ENCODE measurements at places on chromosomes 3 and 15. TPM values are rescaled to one million over a fixed set of nuclear protein-coding genes. Genes with fewer than 3 reads are reported as not detected.

The TERC gene
- 4.3 TPM for total RNA-seq

The GPR171 gene
- total RNA-seq: 19.7 TPM

The SETD2 gene
- 74.9 TPM for total RNA-seq

The TLR9 gene
- 0.18 TPM for total RNA-seq

The ITPKA gene
- not detected for total RNA-seq

The LTK gene
- 2.2 TPM for total RNA-seq

The BMF gene
- 31.1 TPM for total RNA-seq

The GABRR3 gene
- not detected for total RNA-seq

The ZNF660 gene
- 0.22 TPM for total RNA-seq

GRCh38 chr3:186239321-186239720 is 122.7 kb downstream of the DGKG start:
- H3K36me3 ChIP-seq: no peaks in the 10 kb centered on the region
- no peak overlapping the region for H3K4me3 ChIP-seq
- no peak overlapping the region for H3K27ac ChIP-seq
- peaks cover 6% of the 10 kb centered on the region for H3K4me1 ChIP-seq
- no peak for DNase-seq

GRCh38 chr3:87468938-87469337 is 192.6 kb upstream of the POU1F1 start:
- no peak for DNase-seq
- no peaks in the 10 kb centered on the region for H3K27me3 ChIP-seq
- H3K4me1 ChIP-seq: no peaks in the 10 kb centered on the region

DNA sequence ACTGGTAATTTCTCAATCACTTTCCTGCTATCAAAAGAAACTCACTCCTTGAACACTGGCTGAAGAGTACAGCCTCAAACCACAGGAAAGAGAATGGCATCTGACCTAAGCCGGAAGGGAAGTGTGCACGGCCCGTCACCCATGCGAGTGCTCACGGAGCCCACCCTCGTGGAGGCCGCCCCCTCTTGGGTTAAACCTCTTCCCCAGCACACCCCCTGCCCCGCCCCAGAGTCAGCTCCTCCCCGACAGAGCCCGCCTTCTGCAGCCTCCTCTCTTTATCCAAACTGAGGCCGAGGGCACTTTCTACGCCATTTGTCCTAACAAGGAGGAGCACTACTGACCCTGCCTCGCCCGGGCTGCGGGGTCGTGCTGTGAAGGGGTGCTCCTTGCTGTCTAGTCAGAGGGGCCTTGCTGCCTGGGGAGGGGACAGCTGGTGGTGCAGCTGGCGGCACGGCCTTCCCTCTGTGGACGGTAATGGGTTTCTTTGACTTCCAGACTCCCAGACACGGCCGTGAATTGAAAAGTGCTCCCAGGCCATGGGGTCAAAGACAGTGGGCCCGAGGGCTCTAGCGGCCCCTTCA is 137.7 kb downstream of the NSMCE3 start:
- no peak overlapping the region for H3K27ac ChIP-seq
- H3K36me3 ChIP-seq: no peaks in the 10 kb centered on the region
- H3K4me1 ChIP-seq: no peaks in the 10 kb centered on the region

- H3K4me1 ChIP-seq: no peaks in the 10 kb centered on the region
- H3K36me3 ChIP-seq: peaks cover 92% of the 10 kb centered on the region
- no peak overlapping the region for H3K4me3 ChIP-seq
- no peak for DNase-seq
Measured at GRCh38 chr3:70970171-70970570, 613.4 kb downstream of the FOXP1 start.

- DNase-seq: no peak
- no peaks in the 10 kb centered on the region for H3K36me3 ChIP-seq
- no peaks in the 10 kb centered on the region for H3K27me3 ChIP-seq
- H3K27ac ChIP-seq: no peak overlapping the region
Measured at GRCh38 chr3:124634210-124635168, 95.8 kb upstream of the UMPS start.

GRCh38 chr3:128698211-128699047 is 27.6 kb upstream of the RAB7A start:
- peak; percentile 36 for DNase-seq
- no peaks in the 10 kb centered on the region for H3K36me3 ChIP-seq
- H3K4me1 ChIP-seq: no peaks in the 10 kb centered on the region
- H3K27ac ChIP-seq: peak overlapping the region; percentile 48
- peak overlapping the region; percentile 60 for H3K4me3 ChIP-seq

- H3K27ac ChIP-seq: no peak overlapping the region
- H3K4me1 ChIP-seq: peaks cover 55% of the 10 kb centered on the region
- DNase-seq: no peak
- H3K4me3 ChIP-seq: no peak overlapping the region
- no peaks in the 10 kb centered on the region for H3K27me3 ChIP-seq
Measured at GRCh38 chr3:186516646-186517045, 27.5 kb downstream of the CRYGS start.

- no peaks in the 10 kb centered on the region for H3K27me3 ChIP-seq
- no peak overlapping the region for H3K27ac ChIP-seq
- no peaks in the 10 kb centered on the region for H3K4me1 ChIP-seq
- DNase-seq: no peak
- no peak overlapping the region for H3K4me3 ChIP-seq
Measured at GRCh38 chr3:150890295-150890694, 14.9 kb downstream of the MINDY4B start.

DNA sequence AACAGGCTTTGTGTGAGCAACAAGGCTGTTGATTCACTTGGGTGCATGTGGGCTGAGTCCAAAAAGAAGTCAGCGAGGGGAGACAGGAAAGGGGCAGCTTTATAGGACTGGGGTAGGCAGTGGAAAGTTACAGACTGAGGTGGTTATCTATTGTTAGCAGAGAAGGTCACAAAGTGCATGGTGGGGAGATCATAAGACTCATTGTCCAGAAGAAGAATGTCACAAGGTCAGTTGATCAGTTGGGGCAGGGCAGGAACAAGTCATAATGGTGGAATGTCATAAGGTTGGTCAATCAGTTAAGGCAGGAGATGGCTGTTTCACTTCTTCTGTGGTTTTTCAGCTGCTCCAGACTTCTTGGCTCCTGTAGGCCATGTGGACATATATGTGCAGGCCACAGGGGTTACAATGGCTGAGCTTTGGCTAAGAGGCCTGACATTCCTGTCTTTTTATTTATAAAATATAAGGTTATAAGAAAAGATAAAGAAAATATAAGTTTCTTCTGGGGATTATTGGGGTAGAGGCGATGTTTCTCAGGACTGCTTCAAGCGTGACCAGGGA is 69.5 kb upstream of the SNTN start:
- no peak overlapping the region for H3K27ac ChIP-seq
- DNase-seq: no peak
- H3K4me1 ChIP-seq: no peaks in the 10 kb centered on the region
- H3K4me3 ChIP-seq: no peak overlapping the region
- no peaks in the 10 kb centered on the region for H3K36me3 ChIP-seq

GRCh38 chr3:52134761-52135160 is 19.5 kb downstream of the POC1A start:
- no peak overlapping the region for H3K27ac ChIP-seq
- H3K4me1 ChIP-seq: no peaks in the 10 kb centered on the region
- H3K27me3 ChIP-seq: no peaks in the 10 kb centered on the region
- H3K36me3 ChIP-seq: no peaks in the 10 kb centered on the region

- H3K4me1 ChIP-seq: no peaks in the 10 kb centered on the region
- H3K4me3 ChIP-seq: no peak overlapping the region
- no peaks in the 10 kb centered on the region for H3K27me3 ChIP-seq
- H3K36me3 ChIP-seq: no peaks in the 10 kb centered on the region
Measured at GRCh38 chr3:188212308-188212969, 58.5 kb downstream of the LPP start.

DNA sequence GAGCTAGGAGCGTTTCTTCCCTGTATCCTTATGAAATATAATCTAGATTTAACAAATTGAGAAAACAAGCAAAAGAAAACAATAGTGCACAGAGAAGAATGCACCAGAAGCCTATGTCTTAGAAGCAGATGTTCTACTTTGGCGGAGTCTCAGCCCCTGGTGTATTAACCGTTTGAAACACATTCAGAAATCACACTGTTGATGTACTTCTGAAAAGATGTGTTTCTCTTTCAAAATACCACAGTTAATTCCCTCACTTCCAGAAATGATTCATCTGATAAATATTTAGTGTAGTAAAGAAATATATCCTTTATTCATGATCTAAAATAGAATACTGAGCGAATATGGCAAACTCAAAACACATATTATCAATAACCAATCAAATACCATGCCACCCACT is 77.7 kb downstream of the CBLB start:
- H3K4me3 ChIP-seq: no peak overlapping the region
- no peak for DNase-seq
- peaks cover 31% of the 10 kb centered on the region for H3K4me1 ChIP-seq
- no peak overlapping the region for H3K27ac ChIP-seq
